ENCODE measurements at places on chromosomes 3 and 15. TPM values are rescaled to one million over a fixed set of nuclear protein-coding genes. Genes with fewer than 3 reads are reported as not detected.

DNA sequence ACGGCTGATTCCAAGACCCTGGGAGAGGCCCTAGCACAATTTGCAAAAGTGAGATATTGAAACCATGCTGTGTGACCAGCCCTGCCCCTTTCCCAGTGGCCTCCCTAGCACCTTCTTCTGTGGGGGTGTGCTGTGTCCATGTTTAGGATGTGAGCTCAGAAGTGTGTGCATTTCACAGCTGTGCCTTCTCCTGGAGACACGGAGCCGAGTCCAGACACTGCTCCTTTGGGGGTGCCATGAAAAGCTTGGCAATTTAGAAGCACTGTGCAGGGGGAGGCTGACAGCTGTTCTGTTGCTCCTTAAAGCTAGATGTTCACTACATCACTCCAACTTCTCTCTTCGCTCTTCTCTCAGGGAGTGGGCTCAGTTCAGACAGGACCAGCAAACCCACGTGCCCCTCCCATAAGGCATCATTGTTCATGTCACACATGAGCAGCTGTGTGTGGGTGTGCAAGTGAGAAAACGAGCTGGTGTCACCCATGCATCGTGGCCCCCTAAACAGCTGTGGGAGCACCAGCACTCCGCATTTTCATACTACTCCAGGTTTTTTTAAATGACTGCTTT, 492.6 kb downstream of the GABRG3 start:
- no peak for DNase-seq

GRCh38 chr15:56820333-56820732, 87.0 kb upstream of the ZNF280D start:
- no peak for DNase-seq

GRCh38 chr3:156291272-156292123, 171.1 kb downstream of the KCNAB1 start:
- DNase-seq: no peak

DNA sequence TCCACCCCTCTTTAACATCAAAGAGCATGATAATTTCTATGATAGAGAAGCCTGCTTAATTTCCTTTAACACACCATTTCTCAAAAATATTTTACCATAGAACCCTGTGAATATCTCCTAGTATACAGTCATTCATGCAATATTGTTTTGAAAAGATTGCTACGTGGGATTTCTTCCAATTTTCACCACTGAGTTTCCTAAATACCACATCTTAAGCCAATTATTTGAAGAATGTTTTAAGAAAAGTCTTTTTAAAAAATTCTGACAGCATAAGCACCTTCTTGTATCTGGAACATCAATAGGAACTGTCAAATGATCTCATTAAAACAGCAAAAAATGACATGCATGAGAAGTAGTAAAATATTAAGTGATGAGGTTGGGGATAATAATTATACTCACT, 1126.7 kb downstream of the TUSC7 start:
- no peak for DNase-seq

DNA sequence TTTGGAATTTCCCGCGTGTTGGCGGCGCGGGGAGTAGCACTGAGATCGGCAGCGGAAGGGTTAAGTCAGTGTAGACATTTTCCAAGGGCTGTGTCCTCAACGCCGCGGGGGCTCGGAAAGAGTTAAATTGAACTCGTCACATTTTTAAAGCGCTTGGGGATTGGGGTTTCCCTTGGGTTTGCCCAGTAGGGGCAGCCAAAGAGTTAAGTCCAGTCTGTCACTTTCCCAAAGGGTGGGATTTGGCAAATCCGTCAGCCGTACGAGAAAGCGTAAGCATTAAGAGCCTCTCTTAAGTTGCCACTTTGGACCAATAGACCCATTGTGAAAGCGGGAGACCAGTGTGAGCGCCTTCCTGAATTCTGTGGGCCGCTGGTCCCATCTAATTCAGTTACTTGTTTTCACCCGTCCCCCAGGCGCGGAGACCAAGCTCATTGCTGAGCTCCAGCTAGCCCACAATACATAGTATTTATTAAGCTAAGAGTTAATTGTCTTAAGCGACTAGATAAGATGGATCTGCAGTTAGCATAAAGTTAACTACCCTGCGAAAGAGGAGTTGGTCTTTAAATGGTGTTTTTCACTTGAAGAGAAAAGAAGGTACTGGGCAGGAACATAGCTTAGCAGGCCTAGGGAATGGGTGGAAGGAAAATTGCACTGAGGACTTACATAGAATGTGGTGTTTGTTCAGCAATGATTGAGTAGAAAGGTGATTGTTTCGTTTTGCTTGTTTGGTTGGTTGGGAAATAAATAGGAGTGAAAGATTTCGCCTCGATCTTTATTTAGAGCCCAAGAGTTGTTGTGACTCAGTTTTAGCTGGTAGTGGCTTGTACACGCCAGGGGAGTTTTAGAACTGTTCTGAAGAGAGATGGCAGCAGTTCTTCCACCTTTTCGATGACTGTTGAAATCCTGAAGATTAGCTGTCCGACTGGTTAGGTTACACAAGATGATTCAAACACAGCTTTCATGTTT, 932 bp downstream of the ARL8B start:
- peak; percentile 78 for DNase-seq

DNA sequence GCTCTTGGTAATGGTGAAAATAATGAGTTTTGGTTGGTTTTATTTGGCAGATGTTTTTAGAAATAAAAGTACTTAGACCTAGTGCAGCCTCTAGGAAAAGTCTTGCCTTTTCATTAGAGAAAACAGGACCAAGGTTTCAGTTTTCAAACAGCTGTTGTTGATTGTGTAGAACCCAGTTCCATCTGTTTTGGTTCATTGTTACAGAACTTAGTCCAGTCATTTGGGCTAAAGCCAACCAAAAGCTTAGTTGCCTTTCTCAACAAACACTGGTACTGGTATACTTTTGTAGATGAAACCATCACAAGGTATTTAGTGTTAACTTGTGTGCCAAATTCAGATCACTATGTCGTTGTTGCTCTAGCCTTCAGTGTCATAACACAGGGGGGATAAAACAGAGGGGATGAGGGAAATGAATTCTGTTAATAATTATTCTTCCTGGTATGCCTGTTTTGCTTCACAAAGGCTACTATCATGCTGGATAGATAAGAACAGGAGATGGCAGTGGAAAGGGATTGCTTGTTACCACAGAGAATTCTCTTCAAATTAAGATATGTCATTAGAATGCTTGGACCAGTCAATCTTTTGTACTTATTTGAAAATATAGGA, 12.6 kb upstream of the APH1B start:
- DNase-seq: peak; percentile 30

DNA sequence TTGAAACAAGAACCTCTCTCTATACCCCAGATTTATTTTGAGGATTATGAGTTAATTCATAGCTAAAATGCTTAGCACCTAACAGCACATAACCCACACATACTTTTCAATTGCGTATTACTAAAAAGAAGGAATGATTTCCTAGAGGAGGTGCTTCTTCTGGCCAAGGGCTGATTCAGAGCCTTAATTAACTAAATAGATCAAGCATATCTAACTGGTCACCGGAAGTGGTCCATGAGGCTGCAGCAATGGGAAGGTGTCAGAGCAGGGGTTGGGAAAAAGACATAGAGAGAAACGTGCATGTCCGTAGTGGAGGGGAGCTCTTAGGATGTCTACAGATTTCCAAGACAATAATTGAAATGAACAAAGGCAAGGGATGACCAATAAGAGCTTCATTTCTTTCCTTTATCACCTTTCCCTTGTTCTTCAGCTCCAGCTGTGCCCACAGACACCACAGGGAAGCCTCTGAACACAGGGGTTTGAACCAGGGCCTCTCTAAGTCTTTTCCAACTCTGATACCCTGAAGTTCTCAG, 467 bp downstream of the HGD start:
- no peak for DNase-seq

GRCh38 chr3:25593001-25593400, 71.7 kb downstream of the TOP2B start:
- peak; percentile 27 for DNase-seq

GRCh38 chr15:95604634-95605036, 725.9 kb upstream of the NR2F2 start:
- DNase-seq: peak; percentile 92

DNA sequence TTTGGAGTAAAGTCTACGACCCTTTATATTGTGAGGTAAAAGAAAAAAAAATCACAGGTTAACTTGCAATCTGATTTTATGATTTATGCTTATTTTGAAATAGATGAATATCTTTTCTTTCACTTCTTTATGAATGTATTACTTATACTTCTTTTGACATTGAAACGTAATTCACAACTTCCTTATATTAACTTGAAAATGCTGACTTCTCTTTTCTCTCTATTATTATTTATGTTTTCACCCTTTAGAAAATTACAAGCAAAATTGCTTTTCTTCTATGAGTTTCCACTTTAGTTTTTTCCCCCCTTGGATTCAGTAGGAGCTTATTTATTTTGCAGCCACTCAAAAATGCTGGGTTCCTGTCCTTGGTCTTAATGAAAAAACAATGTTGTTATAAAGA, 25.4 kb downstream of the ACP3 start:
- no peak for DNase-seq

GRCh38 chr3:193704431-193704830, 111.4 kb downstream of the OPA1 start:
- DNase-seq: no peak

- no peak for DNase-seq
Measured at GRCh38 chr15:57962887-57963286, 102.6 kb downstream of the ALDH1A2 start.

- no peak for DNase-seq
Measured at GRCh38 chr3:84759361-84759760, 199.4 kb upstream of the CADM2 start.

- DNase-seq: no peak
Measured at GRCh38 chr3:48407542-48408099, 22.3 kb downstream of the PLXNB1 start.

- no peak for DNase-seq
Measured at GRCh38 chr3:420584-420983, 224.0 kb downstream of the CHL1 start.

- DNase-seq: no peak
Measured at GRCh38 chr3:28117598-28117997, 123.8 kb upstream of the CMC1 start.

DNA sequence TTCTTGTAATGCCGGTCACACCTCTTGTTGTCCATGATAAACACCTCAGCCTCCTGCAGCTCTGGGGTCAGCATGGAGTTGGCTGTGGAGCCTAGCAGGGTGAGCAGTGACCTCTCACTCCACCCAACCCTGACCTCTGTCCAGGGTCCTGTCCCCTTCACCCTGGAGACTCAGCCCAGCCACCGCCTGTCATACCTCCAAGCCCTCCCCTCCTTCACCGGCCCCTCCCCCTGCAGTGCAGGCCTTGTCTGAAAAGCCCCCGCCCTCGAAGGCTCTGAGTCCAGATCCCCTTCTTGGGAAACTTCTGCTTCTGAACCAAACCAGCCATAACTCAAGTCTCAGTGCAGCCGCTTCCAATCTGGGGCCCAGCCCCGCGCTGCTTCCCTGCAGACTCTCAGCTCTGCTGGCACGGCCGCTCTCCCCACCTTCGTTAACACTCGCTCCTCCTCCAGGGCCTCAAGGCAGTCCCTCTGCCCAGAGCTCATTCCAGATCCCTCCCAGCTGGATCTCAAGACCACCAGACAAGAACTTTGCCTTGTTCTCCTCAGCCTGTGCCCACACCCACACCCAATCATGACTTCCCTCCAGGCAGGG, 25.4 kb upstream of the PRSS50 start:
- DNase-seq: no peak

- no peak for DNase-seq
Measured at GRCh38 chr3:54706738-54707137, 221.1 kb downstream of the LRTM1 start.

DNA sequence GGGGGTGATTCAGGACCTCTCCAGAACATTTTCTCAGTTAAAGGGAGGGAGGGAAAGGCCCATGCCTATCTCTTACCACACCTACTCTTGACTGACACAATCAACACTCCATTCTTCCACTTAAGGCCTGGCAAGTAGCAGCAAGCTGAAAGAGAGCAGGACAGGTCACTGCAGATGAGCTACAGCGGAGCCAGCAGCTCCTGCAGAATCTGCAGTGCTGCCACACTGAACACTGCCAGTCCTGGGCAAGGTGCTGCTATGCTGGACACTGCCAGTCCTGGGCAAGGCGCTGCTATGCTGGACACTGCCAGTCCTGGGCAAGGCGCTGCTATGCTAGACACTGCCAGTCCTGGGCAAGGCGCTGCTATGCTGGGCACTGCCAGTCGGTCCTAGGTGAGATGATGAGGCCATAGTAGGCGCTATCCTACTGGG, 143.7 kb downstream of the MYLK start:
- DNase-seq: no peak

GRCh38 chr3:99172736-99173657, 271.5 kb upstream of the DCBLD2 start:
- DNase-seq: peak; percentile 85

- no peak for DNase-seq
Measured at GRCh38 chr3:194744826-194745225, 59.1 kb downstream of the FAM43A start.

- no peak for DNase-seq
Measured at GRCh38 chr3:49124991-49125670, 4.5 kb upstream of the USP19 start.

DNA sequence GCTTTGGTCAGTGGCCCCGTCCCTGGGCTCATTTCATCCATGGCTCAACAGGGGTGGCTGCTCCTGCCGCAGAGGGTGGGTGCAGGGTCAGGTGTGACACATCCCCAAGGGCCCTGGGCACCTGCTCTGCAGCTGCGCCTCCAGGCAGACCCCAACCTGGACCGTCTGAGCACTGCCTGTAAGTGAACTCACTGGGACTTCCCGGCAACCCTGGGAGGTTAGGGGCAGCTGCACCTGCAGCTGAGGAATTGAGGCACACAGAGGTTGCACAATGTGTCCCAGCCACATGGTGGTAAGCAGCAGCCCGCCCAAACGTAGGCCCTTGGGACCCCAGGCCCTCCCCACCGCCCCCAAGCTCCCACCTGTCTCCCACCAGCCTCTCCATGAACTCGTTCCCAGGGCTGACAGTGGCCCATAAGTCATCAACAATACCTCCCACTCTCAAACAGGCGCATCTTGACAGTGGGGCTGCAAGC, 55.1 kb downstream of the PLXNA1 start:
- no peak for DNase-seq

Gene NTRK3
- total RNA-seq: not detected

Gene RBP2
- total RNA-seq: not detected

Gene CCDC80
- total RNA-seq: 366 TPM

Gene ADGRG7
- total RNA-seq: not detected

Gene ELP6
- 20.0 TPM for total RNA-seq

Gene C3orf62
- total RNA-seq: 1.5 TPM

Gene LDHAL6B
- not detected for total RNA-seq

Gene PLA2G4D
- not detected for total RNA-seq

Gene USP8
- total RNA-seq: 37.8 TPM

Gene EPHB3
- total RNA-seq: 3.9 TPM

Gene AHSG
- not detected for total RNA-seq

Gene PTH1R
- total RNA-seq: 4.3 TPM

Data from fibroblast of lung (primary cell).